T-helper 17 cell (primary cell): ENCODE measurements at places on chromosomes 6 and 20.

DNA sequence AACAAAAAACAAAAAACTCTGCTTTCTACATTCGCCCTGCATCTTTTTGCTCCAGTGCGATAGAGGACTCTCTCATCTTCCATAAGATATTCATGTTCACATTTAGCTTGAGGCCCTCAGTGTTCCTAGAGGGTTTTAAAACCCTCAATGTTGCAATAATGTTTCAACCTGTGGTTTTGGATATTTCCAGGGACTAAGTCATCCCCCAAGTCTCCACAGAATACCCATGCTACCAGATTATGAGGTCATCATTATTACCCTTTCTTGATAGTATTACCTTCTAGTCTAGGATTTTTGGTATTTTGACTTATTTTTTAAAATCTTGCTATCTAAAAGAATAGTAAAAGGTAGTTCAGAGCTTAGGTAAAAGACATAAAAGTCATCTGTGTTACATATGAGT is 480.5 kb upstream of the ID4 start:
- no peak for DNase-seq

DNA sequence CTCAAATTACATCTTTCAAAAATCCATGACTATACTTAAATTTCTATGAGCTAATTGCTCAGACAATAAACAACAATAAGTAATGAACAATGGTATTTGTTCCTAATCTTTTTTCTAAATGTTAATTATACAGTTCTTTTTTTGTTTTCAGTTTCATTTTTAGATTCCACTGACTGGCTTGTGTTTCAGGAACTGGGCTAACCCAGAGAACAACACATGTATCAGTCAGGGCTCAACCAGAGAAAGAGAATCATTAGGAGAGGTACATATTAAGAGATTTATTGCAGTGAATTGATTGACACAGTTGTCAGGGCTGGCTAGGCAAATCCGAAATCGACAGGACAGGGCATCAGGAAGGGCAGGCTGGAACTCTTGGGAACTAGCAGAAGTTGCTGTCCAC is 182.8 kb downstream of the GRM1 start:
- no peak for DNase-seq

GRCh38 chr20:50138120-50138478 is 15.4 kb downstream of the PEDS1 start:
- no peak for DNase-seq

DNA sequence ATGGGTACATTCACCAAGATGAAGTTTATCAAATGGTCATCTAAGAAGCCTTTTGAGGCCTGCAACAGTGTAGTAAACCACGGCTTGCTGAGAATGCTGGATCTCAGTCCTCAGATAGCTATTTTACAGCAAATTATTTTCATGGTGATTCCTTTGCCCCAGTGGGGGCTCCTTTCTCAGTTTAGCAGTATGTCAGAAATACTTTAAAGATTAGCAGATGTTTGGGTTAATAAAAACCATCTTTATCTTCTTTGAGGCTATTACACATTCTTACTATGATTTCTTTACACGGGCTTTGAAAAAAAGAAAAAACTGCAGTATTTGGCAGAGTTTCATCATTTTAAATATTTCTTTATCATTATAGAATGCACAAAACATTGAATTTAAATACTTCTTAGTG is 10.7 kb downstream of the MYLIP start:
- DNase-seq, result no peak

GRCh38 chr20:49843139-49843538 is 30.5 kb downstream of the SLC9A8 start:
- no peak for DNase-seq

DNA sequence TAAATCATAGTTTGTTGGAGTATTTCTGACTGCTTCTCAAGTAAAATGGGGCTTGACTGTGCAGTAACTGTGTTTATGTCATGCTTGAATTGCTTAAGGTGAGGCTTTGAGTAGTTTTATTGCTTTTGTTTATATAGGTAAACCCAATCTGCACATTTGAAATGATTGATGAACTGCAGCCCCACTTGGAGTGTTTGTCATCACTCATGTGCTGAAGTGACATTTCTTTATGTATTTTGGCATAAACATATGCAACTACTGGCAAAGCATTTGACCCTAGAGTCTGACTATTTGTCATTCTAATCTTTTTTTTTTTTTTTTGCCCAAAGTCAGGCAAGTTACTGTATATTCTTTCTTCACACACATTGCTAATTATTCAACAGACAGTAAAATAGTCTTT is 491.4 kb upstream of the POU3F2 start:
- DNase-seq, result no peak

- no peak for DNase-seq
Observed at GRCh38 chr6:10991115-10991514, 53.0 kb downstream of the ELOVL2 start.

DNA sequence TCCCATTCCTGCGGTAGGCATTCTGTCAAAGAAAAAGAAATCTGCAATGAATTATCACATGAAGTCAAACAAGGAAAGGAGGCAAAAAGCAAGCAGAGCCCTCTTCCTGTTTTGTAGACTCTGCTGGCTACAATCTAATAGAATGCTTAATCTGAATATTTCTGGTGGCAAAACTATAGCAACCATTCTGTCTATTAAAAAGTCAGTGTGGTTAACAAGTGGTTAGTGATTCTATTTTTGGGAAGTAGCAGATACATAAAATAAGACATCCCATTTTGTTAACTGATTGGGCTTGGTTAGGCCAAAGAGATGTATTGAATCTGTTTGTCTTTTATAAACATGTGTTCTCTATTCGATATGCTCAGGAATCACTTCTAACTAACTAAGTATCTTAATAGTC is 442.3 kb downstream of the CDC5L start:
- no peak for DNase-seq

GRCh38 chr6:168530653-168531071 is 89.7 kb downstream of the SMOC2 start:
- DNase-seq, result no peak

- no peak for DNase-seq
Observed at GRCh38 chr20:24950128-24950835, 1.2 kb downstream of the CST7 start.

GRCh38 chr20:37774156-37774555 is 80.3 kb downstream of the CTNNBL1 start:
- no peak for DNase-seq

DNA sequence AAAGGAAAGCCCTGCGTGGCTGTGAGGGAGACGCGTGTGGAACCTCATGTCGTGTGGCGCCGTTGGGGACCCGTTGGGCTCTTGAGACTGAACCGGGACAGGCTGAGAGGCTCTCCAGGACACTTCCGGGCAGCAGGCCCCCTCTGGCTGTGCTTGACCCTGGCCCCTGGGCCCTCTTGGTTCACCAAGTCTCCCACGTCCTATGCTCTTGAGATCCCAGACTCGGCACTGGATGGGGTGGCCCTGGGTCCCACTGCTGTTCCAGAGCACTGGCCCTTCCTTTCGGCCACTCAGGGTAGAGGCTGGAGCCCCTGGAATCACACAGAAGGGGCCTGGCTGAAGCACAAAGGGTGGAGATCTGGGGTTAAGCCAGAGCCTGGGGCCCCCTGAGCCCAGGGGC is 30.4 kb downstream of the NTSR1 start:
- no peak for DNase-seq

DNA sequence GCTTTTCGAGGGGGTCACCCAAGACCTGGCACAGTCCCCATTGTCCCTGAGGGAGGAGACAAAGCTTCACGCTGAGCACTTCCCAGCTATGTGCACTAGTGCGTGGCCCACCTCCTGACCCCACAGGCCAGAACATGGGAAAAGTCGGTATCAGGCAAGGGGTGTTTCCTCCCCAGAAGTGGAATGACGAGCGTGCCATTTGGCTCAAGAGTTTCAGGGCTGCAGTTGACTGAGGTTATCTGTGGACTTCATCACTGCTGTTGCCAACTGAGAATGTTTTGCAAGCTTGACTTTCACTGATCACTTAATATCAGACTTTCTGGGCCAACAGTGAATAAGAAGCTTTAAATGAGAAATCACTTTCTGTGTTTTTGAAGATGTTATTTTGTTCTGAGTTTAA is 137.0 kb upstream of the AFDN start:
- no peak for DNase-seq
